ENCODE measurements at places on chromosomes 2 and 18. TPM values are rescaled to one million over a fixed set of nuclear protein-coding genes. Genes with fewer than 3 reads are reported as not detected.

- no peak for DNase-seq
Observed at GRCh38 chr2:11870584-11870983, 124.2 kb downstream of the LPIN1 start.

KLHL30 gene
- 1.2 TPM for total RNA-seq

EML6 gene
- total RNA-seq, result 1.3 TPM

SERPINB11 gene
- total RNA-seq, result not detected

- no peak for DNase-seq
Observed at GRCh38 chr2:200193331-200193730, 113.2 kb upstream of the SPATS2L start.

DNA sequence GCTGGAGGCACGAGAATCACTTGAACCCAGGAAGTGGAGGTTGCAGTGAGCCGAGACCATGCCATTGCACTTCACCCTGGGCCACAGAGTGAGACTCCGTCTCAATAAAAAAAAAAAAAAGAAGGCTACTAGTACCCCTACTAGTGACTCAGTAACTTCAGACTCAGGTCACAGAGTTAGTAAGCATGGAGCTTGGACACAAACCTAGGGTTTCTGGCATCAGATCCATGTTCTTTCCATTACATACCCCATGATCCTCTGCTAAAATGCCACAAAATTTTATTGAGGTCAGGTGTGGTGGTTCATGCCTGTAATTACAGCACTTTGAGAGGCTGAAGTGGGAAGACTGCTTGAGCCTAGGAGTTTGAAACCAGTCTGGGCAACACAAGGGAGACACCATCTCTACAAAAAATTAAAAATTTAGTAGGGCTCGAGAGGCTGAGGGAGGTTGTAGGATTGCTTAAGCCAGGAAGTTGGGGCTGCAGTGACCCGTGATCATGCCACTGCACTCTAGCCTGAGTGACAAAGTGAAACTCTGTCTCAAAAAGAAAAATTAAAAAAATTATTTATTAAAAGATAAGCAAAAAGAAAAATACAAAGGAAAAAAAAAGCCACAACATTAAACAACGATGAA is 45.1 kb downstream of the DHX57 start:
- DNase-seq, result peak; percentile 23

GRCh38 chr18:61583548-61583947 is 250.3 kb downstream of the CDH20 start:
- DNase-seq, result no peak

TCF7L1 gene
- 0.83 TPM for total RNA-seq

GRCh38 chr2:66596256-66596655 is 161.3 kb downstream of the MEIS1 start:
- peak; percentile 58 for DNase-seq

GRCh38 chr2:193482557-193482956 is 1287.8 kb upstream of the TMEFF2 start:
- no peak for DNase-seq

GRCh38 chr2:168608796-168609195 is 152.7 kb downstream of the CERS6 start:
- DNase-seq, result no peak

DNA sequence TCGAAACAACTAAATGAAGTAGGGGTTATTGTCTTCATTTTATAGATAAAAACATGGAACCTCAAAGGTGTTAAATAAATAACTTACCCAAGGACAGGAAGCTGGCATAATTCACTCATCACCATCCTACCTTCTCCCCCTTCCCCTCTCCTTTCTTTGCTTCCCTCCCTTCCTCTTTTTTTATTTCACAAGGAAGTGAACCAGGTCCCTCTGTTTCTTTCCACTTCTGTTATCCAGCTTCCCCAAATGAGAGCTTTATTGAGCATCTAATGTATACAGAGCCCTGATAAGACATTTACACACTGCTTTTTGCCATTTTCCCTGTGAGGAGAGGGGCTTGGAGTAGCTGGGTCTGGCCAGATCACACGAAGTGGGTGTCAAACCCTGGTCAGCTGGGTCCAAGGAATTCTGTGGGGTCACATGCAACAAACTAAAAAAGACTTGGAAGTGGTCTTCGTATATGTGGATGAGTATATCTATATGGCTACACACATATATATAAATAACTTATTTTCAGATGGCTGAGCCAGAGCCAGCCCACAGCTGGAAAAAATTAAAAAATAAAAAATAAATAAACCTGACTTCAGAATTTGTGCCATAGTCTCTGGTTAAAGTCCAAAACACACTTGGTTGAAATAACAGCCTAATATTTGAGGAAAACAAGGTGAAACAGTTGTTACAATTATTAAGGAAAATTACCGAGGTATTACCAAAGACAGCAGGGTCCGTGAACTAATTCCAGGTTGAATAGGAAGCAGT is 49.3 kb upstream of the FOSL2 start:
- DNase-seq, result no peak

GRCh38 chr18:63199743-63200241 is 119.8 kb downstream of the BCL2 start:
- DNase-seq, result no peak

- no peak for DNase-seq
Observed at GRCh38 chr2:232321817-232322559, 56.6 kb upstream of the ALPP start.

EN1 gene
- under 0.01 TPM for total RNA-seq

REEP1 gene
- not detected for total RNA-seq

GRCh38 chr2:240767341-240767740 is 52.7 kb downstream of the KIF1A start:
- DNase-seq, result no peak

GRCh38 chr2:173090276-173090877 is 14.7 kb downstream of the MAP3K20 start:
- peak; percentile 84 for DNase-seq

- DNase-seq, result peak; percentile 57
Observed at GRCh38 chr18:2985628-2986027, 27.3 kb downstream of the LPIN2 start.

GRCh38 chr2:173997269-173997668 is 32.1 kb upstream of the SP3 start:
- peak; percentile 36 for DNase-seq

GRCh38 chr2:102286041-102286440 is 25.3 kb upstream of the IL1RL1 start:
- DNase-seq, result no peak

Data from fibroblast of lung (primary cell).